ENCODE measurements at places on chromosomes 5 and 9. TPM values are rescaled to one million over a fixed set of nuclear protein-coding genes. Genes with fewer than 3 reads are reported as not detected.

Gene SLC46A2
- total RNA-seq: not detected

- DNase-seq: no peak
These were observed 85.6 kb downstream of the PSD2 start for GRCh38 chr5:139881143-139881733.

Gene REEP5
- 58.7 TPM for total RNA-seq

Gene OR1J2
- not detected for total RNA-seq

DNA sequence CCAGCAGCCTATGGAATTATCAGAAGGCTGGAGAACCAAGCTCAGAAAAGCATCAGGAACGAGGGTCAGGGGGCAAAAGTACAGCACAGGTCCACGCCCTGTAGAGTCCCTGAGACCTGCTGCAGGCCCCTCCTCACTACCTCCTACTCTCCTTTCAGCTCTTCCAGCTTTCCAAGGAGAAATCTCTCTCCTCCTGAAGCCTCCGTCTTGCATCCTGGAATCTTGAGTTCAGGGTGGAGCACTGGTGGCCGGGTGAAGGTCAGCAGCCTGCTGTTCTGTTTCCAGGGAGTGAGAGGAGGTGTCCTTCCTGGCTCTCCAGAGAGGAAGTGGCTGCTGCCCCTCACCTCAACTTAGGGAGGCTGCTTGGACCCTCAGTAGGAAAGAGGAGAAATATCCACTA, 342.3 kb downstream of the ZSWIM6 start:
- no peak for DNase-seq

Gene PDE4D
- total RNA-seq: 17.1 TPM

Gene CCL27
- 0.24 TPM for total RNA-seq

Gene ZBED3
- total RNA-seq: 1.7 TPM
